Germinal center (tissue), 1 donor: ENCODE measurements at places on chromosomes 12 and 14.

DNA sequence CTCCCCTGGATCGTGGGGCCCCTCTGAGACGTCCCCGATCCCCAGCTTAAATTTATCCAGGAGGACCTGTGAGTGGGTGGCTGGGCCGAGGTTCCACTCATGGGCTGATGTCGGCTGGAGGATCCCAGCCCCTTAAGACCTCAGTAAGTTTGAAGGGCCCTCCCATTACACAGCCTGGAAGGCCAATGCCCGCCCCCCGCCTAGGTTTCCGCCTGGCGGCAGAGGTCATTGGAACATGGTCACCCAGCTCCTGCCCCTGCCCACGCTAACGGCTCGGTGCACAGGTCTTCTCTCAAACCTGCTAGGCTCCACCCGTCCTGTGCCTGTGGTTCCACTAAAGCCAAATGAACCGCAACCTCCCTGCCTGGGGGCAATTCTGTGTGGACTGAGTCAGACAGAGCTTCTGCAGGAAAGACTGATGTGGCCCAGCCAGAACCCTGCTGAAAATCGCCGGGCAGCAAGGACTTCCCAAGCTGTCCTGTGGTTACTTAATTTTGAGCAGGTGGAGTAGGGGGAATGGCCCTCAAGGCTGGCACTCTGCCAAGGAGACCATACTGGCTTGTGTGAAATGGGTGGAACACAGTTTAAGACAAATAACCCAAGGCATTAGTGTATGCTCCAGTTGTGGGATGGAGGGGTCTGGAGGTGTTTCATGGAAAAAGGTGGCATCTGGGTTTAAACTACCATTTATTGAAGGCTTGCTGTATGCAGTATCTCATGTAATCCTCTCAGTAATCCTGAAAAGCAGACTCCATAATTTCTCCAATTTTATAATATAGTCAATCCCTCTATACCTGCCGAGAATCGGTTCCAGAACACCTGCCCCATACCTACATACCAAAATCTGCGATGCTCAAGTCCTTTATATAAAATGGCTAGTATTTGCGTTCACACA is 903 bp upstream of the NT5DC3 start:
- peak; percentile 9 for DNase-seq

DNA sequence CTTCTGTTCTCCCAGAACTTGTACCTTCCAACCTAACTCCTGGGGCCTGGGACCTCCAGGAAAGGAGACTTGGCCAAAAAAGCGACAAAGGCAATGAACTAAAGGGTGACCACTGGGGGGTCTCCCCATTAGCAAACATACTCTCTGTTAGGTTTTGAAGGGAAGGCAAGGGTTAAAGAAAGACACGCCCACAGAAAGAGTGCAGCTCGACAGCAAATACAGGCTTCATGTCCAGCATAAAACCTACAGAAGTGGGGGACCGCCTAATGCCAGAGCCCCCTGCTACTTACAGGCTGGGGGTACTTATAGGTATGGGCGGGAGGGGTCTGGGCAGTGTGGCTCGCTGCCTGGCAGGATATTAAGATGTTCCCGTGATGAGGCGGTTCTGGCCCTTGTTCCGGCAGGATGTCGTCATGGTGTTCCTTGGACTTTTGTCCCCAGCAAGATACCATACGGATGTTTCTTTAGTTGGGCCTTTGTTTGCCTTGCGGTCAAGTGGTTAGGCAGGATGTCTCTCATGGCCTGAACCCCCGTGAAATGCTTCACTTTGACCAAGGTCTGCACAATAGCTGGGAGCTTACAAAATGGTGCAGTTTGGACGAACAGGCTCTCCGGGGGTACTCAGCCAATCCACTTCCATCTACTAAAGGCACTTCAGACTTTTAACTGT is 53.4 kb downstream of the PRMT8 start:
- no peak for DNase-seq

DNA sequence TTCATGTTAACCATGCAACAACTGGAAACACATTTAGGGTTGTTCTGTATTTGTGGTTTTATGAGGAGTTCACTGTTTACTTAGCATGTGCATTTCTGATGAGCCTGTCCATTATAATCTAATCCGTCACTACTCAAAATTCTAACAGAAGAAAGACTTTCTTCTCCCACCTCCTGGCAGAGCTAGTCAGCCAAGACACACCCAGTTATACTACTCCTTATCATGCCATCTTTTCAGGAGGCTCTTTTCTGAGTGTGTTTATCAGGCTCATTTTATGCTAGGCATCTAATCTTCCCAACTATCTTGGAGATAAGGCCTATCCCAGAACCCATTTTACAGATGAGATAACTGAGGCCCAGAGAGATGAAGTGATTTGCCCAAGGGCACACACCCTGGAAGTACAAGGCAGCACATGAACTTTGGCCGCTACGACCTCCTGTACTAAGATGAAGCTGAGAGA is 10.4 kb upstream of the MED13L start:
- DNase-seq: no peak

GRCh38 chr12:107503887-107504885 is 181.4 kb upstream of the PWP1 start:
- DNase-seq: no peak

- DNase-seq: no peak
These were observed 15.2 kb downstream of the MDGA2 start for GRCh38 chr14:47660158-47660557.

GRCh38 chr12:132458846-132459641 is 30.9 kb upstream of the FBRSL1 start:
- DNase-seq: no peak

DNA sequence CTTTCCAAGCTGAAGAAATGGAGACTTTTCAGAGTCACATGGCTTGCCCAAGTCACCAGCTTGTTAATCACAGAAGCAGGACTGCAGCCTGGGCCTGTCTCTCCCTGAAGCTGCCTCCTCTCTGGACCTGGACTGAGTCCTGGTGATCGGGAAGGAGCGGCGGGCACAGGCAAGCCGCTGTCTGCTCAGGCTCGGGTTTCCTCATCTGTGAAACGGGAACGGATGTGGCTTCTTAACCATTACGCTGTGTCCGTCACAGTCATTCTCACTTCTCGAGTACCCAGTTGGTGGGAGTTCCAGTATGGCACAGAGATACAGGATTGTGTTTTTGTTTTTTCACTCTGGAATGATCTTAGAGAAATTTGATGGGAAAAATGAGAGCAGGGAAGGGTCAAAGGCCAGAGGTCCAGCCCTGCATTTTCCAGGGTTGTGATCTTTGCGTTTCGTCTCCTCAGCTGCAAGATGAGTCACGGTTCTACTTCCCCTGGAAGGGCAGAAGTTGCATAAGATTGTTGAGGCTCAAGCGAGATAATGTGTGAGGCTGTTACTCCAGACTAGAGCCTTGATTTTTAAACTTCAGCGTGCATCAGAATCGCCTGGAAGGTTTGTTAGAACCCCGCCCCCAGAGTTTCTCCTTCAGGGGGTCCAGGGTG is 7.6 kb upstream of the LRTM2 start:
- no peak for DNase-seq

GRCh38 chr14:103476631-103477030 is 46.0 kb downstream of the CKB start:
- no peak for DNase-seq

DNA sequence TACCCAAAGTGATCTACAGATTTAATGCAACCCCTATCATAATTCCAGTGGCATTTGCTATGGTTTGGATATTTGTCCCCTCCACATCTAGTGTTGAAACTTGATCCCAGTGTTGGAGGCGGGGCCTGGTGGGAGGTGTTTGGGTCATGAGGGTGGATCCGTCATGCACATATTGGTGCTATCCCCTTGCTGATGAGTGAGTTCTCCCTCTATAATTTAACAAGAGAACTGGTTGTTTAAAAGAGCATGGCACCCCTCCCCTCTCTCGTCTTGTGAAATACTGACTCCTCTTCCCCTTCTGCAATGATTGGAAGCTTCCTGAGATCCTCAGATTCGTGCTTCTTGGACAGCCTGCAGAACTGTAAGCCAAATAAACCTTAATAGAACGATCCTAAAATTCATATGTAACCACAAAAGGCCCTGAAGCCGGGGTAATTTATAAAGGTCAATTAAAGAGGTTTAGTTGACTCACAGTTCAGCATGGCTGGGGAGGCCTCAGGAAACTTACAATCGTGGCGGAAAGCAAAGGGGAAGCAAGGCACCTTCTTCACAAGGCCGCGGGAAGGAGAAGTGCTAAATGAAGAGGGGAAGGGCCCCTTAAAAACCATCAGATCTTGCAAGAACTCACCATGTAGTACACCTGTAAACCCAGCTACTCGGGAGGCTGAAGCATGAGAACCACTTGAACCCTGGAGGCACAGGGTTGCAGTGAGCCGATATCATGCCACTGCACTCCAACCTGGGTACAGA is 41.2 kb downstream of the SLC39A9 start:
- no peak for DNase-seq

DNA sequence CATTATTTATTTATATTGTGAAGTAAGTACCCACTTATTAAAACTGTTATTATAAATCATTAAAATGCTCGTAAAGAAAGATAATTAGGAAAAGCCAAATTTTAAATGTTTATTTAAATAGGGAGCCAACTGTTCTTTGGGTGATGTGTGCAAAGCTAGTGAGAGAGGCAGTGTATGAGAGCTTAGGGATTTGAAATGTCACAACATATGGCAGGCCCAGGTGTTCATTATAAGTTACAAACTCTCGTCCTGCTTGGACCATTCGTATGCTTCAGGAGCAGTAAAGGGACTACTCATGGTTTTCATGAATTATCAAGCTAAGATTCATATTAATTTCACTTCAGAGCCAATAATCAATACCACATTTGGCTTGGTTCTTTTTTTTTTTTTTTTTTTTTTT is 154.5 kb downstream of the TGFB3 start:
- no peak for DNase-seq

DNA sequence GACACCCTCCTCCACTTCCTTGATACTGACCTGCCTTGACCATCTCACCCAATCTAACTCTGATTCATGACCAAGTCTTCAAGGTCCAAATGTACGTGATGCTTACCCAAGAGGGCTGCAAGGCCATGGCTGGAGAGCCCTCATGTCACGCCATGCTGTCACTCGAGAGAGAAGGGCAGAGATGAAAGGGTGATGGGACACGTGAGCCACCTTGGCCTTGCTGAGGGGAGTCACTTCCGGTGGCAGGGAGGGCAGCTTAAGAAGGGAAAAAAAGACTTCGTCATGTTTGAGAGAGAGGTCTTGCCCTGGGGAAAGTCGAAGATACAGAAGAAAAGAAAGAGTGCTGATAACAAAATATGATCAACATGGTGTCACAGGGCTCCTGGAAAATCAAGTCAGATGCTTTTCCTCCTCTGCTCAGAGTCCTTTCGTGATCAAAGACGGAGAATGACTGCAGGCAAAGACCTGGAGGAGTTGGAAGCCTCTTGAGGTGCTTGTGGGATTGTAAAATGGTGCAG is 3.3 kb upstream of the SCARB1 start:
- DNase-seq: no peak

GRCh38 chr12:56998981-56999380 is 7.4 kb downstream of the ZBTB39 start:
- peak; percentile 38 for DNase-seq

DNA sequence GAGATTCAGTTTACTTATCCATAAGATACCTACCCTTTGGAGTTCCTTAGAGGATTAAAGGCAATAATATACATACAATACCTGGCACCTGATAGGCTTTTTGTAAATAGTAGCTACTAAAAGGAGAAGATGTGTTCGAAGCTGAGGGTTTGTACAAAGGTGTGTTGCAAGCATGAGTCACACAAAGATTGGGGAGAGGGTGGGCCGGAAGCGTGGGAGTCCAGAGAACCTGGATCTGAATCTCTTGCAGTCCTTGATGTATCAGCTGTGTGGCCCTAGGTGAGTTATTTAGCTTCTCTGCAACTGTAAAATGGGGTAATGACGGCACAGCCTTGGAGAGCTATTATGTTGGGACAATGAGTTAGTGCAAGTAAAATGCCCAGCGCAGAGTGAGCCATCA is 61.6 kb upstream of the PSMC1 start:
- DNase-seq: no peak

- DNase-seq: no peak
These were observed 101.2 kb downstream of the TMEM30B start for GRCh38 chr14:61179796-61180398.

DNA sequence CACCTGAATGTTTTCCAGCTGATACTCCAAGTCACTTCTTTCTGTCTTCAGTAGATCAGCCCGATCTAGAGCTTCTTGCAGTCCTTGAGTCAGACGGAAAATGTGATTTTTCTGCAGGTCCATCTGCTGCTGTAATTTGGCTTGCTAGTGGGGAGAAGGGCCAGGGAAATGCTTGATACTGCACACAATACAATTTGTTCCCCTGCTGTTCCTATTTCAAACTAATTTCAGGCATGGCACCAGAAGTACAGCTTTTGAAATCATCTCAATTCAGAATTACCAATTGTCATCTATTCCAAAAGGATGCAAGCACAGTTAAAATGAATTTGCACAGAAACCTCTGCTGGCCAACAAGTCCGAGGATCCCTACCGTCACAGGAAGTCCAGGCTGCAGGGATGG is 53.4 kb downstream of the PRKAB1 start:
- DNase-seq: no peak
